ENCODE measurements at places on chromosomes 5 and 9.

DNA sequence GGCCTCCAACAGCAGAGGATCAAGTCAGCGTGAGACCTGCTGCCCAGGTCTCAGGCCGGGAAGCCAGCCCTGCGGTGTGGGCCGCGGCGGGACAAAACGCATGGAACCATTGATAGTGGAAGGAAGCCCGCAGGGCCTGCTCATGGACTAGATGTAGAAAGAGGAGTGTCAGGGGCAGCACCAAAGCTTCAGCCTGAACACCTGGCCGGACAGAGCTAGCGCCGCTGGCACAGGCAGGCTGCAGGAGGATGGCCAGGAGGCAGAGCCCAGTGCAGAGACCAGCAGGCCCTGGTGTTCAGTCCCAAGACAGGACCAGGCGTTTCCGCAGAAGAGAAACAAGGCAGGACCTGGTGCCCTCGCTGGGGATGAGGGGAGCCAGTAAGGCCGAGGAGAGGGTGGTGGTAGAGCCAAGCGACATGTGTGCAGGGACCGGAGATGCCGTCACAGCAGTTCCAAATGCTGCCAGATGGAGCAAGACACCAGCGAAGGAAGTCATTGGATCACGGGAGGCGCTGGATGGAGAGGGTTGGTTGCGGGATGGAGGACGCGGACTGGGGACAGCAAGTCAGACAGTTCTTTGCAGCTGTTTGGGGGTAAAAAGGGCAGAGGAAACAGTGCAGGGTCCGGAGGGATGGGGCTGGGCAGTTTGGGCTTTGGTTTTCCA lies 42.1 kb upstream of the OLFM1 start:
- DNase-seq = no peak

- DNase-seq = no peak
Measured at GRCh38 chr9:83920469-83920926, 734 bp downstream of the KIF27 start.

DNA sequence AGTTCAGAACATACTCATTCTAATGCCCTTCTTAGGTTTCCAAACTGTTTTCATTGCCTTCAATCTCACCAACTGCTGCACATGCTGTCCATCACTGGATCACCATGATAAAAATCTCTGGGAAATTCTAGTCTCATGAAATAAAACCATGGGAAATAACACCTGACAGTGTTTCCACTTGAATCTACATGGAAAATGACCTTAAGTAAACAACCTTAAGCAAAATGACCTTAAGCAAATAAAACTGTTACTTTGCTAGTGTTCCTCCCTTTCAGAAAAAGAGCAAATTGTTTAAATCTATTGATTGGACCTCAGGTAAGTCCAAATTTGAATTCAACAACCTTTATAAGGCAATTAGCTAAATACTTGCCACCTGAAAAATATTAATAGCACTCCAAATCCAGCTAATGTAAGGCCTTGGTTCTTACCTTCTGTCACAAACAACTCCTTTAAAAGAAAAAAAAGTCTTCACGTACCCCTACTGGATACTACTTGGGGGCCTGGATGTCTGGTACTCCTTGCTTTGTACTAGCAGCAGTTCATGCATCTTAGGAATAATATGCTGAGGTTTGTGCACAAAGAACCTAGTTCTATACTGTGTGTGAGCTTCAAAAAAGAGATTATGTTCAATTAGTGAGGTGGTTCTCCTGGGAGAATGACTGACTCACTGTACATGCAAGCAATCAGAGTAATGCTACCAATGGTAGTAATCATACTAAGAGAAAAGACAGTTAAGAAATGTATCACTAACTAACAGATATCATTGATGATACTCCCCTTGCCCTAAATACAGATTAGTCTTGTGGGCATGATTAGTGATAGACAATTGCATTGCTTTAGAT lies 630.4 kb downstream of the PSAT1 start:
- DNase-seq = no peak

DNA sequence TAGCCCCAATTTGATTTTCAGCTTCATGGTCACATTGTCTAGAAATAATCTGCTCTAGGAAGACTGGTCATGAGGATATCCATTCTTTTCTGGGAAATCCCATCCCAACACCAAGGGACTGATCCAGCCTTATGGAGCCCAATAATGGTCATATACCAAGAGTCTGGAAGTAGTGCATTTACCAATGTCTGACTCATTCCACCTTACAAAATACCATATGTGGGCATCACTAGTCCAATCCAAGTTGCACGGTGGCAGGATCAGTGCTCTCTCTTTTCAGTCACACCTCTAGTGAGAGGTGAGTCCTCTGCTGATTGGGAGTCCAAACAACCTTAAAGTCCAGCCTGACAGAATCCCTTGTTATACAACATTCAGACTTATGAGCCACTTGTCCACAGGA lies 73.7 kb downstream of the FEM1C start:
- no peak for DNase-seq

DNA sequence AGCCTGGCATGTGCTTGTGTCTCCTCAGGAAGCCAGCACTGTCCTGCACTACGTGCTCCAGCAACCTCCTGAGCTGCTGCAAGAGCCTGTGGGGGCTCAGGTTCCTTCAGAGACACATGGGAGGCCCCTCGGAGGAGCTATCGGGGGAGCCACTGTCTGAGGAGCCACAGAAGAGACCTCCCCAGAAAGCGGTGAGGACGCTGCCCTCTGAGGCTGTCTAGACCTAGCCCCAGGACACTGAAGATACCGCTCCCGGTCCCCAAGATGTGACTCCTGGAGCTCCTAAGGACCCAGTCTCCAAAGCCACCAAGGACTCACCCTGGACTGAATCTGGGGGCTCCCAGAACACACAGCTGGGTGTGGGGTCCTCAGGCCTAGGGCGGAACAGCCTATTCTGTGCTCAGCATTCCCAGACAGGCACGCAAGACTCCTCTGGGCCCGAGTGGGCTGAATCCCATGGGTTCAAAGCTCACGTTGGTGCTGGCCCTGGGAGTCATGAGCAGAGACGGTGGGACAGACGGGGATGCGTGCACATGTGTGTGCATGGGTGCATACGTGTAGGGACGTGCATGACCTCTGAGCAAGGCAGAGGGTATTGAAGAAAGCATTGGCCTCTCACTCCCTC lies 50.0 kb downstream of the HRH2 start:
- no peak for DNase-seq

GRCh38 chr9:91820949-91821880 lies 128.8 kb downstream of the ROR2 start:
- DNase-seq = no peak

- DNase-seq = no peak
Measured at GRCh38 chr9:70639853-70640814, 225.7 kb upstream of the KLF9 start.

GRCh38 chr9:121612511-121612998 lies 38.9 kb upstream of the DAB2IP start:
- no peak for DNase-seq

GRCh38 chr9:18474783-18475182 lies 830 bp downstream of the ADAMTSL1 start:
- DNase-seq = no peak

DNA sequence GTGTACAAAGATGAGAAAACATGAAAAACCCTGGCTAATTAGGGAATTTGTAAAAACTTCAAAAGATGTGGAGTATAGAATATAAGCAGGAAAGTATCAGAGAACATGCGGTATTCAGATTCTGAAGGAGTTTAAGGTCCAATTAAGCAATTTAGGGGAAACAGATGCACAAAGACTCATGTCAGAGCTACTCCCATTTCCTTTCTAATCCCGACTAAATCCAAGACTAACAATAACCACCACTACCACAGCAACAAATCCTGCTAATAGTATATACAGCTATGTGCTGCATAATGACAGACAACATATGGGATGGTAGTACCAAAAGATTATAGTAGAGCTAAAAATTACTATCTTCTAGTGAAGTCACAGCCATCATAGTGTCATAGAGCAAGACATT lies 102.1 kb downstream of the LURAP1L start:
- no peak for DNase-seq

DNA sequence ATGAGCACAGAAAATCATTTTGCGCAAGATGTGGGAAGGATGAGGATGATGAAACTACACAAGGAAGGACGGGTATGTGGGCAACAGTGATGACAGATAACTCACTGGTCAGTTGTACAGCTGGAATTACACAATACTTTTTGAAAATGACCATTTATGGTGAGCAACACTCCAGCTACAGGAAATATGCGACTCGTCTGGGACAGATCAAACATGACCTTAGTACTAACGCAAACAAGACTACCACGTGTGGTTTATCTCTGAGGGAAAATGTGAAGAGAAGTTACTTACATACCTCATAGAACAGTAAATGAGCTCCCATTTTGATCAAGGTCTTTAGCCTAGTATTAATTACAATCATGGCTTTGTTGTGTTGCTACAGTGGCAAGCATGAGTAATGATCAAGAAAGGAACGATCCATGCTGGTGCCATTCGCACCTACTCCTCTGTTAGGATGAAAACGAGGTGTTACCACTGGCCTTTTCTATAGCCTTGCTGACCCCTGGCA lies 456.9 kb downstream of the BNC2 start:
- DNase-seq = no peak

DNA sequence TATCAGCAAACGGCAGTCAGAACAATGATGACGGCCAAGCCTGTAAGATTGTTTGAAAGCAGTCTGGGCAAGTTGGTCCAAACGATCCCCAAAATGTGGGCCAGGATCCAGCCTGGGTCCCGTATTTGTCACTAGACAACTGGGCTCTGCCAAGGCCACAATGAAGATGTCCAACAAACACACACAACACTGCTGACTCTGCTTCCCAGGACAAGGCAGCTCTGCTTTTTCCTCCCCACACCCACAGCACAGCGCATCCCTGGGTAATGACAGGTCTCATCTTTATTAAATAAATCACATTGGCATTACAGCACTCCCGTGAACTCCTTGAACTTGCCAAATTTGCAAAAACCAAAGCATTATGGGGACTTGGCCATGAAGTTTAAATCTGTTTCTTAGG lies 424.1 kb upstream of the ACTBL2 start:
- no peak for DNase-seq

DNA sequence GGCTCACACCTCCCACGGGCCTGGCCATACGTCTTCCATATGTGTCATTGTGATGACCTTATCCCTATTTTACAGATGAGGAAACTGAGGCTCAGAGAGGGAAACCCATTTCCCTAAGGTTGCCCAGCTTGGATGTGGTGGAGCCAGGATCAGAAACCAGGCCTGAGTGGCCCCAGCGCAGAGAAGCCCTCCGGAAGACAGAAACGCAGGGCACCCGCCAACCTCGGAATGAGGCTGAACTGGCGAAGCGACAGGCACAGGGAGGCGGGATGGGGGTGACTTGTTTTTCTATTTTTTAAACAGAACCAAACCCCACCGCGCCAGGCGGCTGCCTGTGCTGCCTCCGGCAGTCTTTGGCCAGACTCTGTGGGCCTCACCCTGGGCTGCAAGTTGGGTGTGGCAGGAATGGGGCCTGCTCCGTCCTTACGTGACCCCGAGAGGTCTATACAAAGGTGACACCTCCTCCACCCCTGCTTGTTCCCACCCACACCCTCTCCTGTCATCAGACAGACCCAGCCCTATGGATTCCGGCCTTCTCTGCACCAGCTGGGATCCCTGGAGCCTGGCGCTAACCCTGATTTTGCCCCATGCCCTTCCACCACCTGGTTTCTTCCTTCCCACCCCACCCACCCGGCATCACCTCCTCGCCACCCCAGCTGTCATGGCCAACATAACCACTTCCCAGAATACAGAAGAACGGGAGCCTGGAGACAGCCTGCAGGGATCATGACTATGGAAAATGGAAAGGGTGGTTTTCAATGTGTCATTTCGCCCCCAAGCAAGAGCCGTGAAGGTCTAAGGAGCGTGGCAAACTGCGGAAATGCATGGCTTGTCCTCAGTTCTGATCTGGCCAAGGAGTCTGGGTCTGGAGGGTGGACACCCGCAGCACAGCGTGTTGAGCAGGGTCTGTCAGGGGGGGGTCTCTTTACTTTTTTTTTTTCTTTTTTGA lies 23.6 kb downstream of the PLPP7 start:
- DNase-seq = no peak

DNA sequence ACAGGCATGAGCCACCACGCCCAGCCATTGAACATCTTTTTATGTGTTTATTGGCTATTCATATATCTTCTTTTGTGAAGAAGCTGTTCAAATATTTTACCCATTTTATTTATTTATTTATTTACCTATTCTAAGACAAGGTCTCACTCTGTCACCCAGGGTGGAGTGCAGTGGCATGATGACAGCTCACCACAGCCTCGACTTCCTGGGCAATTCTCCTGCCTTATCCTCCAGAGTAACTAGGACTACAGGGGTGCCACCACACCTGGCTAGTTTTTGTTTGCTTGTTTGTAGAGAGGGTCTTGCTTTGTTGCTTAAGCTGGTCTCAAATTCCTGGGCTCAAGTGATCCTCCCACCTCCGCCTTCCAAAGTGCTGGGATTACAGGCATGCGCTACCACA lies 33.5 kb downstream of the NAIF1 start:
- no peak for DNase-seq

DNA sequence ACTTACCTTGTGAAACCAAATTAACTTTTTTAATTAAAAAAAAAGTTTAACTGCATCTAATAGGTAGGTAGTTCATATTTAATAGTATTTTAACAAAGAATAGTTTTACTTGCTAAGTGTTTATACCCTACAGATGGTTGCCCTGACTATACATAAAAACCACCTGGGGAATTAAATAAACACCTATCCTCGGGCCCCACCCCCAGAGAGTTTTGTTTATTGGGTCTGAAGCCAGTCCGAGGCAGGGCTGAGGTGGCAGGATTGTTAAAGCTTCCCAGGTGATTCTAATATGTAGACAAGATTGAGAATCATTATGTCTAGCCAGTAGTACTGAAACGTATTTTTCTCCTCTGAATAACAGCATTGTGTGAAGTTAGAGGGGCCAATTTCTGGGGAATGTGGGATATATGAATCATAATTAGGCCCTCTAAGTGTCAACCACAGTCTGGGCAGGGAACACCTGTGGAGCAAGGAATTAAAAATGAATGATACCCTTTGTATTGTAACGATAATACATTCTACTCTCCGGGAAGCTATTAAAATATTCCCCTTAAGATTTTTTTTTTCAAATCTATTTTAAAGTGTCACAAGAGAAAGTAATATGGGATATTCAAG lies 5.6 kb upstream of the PAM start:
- no peak for DNase-seq

GRCh38 chr5:14212838-14213237 lies 69.7 kb downstream of the TRIO start:
- DNase-seq = no peak

All from GDM1 (cell line).